ENCODE measurements at places on chromosomes 2 and 18.

DNA sequence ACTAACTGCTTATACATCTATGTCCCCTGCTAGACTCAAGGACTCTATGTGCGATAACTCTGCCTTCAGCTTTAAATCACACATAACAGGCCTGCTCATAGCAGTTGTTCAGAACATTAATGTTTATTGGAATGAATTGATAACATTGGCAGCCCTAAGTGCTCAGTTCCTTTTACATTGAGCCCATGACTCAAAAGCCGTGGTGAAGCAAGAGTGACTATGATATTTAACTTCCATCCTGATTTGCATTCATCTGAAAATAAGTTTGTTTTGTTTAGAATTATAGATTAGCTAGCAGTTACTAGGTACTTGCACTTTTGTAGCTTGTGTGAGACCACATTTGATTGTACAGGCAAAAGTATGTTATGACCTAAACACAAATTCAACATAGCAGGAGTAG is 14.3 kb downstream of the SERPINB10 start:
- no peak for DNase-seq

DNA sequence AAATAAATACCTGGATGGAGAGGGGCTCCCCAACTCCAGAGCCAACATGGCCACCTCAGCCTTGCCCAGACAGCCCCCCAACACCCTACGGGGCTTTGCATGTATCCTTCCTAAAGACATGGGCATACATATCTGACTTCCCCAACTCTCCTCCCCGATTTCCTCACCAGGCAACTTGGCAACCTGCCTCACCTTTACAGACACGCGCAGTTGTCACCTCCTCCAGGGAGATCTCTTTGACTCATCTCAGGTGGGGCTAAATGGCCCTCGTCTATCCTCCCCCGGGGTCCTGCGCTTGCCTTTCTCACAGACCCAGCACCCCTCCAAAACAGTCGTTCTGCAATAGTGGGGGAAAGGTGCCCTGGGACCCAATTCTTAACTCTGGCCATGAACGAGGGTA is 10.6 kb upstream of the BIN1 start:
- no peak for DNase-seq

- DNase-seq: no peak
Measured at GRCh38 chr2:179165356-179166000, 99.2 kb downstream of the SESTD1 start.

DNA sequence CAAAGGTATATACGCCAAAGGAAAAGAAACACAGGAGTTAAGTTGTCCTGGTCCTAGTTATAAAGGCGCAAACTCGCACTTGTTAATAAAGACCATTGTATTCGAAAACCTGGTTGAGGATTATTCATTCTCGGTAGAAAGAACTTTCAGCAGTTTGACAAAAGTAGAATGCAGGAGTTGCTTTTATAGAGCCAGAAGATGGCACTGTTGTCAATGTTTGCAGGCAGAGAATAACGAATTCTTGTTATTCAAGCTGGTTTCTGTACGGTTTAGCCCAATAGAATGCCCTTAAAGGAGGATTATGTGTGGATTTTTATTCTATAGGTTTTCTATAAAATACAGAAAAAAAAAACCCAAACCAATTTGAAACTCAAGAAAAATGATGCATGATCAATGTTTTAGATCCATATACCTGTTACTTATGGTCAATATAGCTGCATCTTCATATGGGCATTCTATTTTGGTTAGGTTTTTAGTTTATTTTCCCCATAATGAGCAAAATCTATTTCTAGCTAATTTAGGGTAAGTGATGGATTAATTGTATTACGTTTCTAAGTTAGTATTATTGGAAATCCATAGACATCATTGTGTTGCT is 510.3 kb downstream of the PLCL1 start:
- DNase-seq: no peak
